ENCODE measurements at places on chromosomes 7 and 10. TPM values are rescaled to one million over a fixed set of nuclear protein-coding genes. Genes with fewer than 3 reads are reported as not detected.

DNA sequence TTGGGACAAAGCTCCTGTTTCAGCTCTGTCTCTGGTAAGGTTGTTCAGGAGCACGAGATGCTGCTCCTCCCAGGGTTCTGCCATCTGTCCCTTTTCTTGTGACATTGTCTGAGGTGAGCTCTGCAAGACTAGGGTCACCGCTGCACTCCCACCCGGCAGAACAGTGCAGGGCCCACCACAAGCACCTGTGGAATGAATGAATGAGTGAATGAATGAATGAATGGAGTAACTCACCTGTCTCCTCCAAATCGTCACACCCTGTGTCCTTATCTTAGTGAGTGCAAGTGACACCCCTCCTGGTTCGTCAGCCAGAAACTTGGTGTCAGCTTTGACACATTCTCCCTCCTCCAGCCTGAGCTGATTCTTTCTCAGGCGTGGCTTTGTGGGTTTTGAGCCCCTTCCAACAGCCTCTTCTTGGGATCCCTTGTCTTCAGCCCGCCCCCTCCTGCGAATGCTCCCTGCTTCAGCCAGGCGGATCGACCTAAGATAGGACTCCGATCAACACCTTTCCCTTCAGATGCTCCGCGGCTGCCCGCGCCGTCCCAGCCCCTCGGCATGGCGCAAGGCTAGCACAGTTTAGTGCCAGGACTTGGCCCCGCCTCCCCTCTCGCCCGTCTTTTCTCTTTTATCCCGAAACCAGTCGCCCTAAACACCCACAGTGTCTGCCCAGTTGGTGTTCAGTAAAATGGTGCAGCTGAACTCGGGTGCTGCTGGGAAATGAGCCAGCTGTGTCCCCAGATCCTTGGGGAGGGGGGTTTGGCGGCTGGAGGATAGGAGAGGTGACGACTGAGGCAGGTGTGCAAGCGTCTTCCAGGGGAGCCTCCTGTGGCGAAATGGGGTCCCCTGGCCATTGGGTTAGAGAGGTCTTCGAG is 89.3 kb downstream of the BEND7 start:
- H3K27ac ChIP-seq, result no peak overlapping the region
- H3K4me1 ChIP-seq, result peaks cover 15% of the 10 kb centered on the region
- peak overlapping the region; percentile 38 for H3K4me3 ChIP-seq
- H3K27me3 ChIP-seq, result peaks cover 30% of the 10 kb centered on the region
- DNase-seq, result no peak

GRCh38 chr10:124262234-124262865 is 156.4 kb downstream of the OAT start:
- no peak overlapping the region for H3K27ac ChIP-seq
- H3K4me3 ChIP-seq, result no peak overlapping the region
- DNase-seq, result no peak
- no peaks in the 10 kb centered on the region for H3K36me3 ChIP-seq

- no peaks in the 10 kb centered on the region for H3K36me3 ChIP-seq
- DNase-seq, result no peak
- no peak overlapping the region for H3K4me3 ChIP-seq
- no peak overlapping the region for H3K27ac ChIP-seq
- H3K27me3 ChIP-seq, result no peaks in the 10 kb centered on the region
- no peaks in the 10 kb centered on the region for H3K4me1 ChIP-seq
Observed at GRCh38 chr7:37944737-37945054, 24.3 kb downstream of the EPDR1 start.

GRCh38 chr7:150860291-150860977 is 8.1 kb downstream of the AOC1 start:
- no peak overlapping the region for H3K27ac ChIP-seq
- DNase-seq, result no peak
- H3K4me1 ChIP-seq, result no peaks in the 10 kb centered on the region
- no peaks in the 10 kb centered on the region for H3K36me3 ChIP-seq

- no peaks in the 10 kb centered on the region for H3K36me3 ChIP-seq
- H3K27ac ChIP-seq, result no peak overlapping the region
- no peaks in the 10 kb centered on the region for H3K4me1 ChIP-seq
- H3K4me3 ChIP-seq, result no peak overlapping the region
- no peak for DNase-seq
- H3K27me3 ChIP-seq, result no peaks in the 10 kb centered on the region
Observed at GRCh38 chr10:52316001-52316400, 1.9 kb downstream of the DKK1 start.

GRCh38 chr7:68684246-68684839 is 913.9 kb upstream of the AUTS2 start:
- H3K27ac ChIP-seq, result no peak overlapping the region
- H3K4me1 ChIP-seq, result no peaks in the 10 kb centered on the region
- no peaks in the 10 kb centered on the region for H3K36me3 ChIP-seq
- DNase-seq, result no peak

GRCh38 chr10:4083509-4084003 is 298.5 kb upstream of the KLF6 start:
- DNase-seq, result no peak
- no peaks in the 10 kb centered on the region for H3K27me3 ChIP-seq
- no peaks in the 10 kb centered on the region for H3K36me3 ChIP-seq

DNA sequence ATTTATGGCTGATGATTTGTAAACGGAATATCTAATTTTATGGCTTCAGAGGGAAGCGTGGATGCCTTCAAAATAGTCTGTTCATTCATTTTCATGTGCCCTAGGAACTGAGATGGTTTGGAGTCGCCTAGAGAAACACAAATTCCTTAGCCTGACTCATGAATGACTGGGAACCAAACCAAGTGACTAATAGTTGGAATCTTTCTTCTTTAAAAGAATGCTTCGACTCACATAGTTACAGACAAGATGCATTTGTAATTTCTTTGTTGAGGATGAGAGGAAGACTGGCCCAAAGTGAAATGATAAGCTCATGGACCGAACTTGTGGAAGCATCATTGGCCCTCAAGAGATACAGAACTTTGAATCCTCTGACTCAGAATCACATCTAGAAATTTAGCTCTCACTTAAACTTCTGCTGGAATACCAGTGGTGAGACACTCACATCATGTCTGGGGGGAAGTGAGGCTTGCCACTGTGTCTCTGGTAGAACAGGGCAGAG is 1107.2 kb downstream of the NRG3 start:
- H3K27me3 ChIP-seq, result no peaks in the 10 kb centered on the region
- DNase-seq, result no peak
- no peaks in the 10 kb centered on the region for H3K36me3 ChIP-seq
- no peak overlapping the region for H3K27ac ChIP-seq
- no peak overlapping the region for H3K4me3 ChIP-seq

GRCh38 chr7:42661312-42661711 is 250.6 kb downstream of the C7orf25 start:
- H3K4me1 ChIP-seq, result no peaks in the 10 kb centered on the region
- no peak for DNase-seq
- no peak overlapping the region for H3K27ac ChIP-seq
- no peak overlapping the region for H3K4me3 ChIP-seq

GRCh38 chr10:96820765-96821164 is 11.3 kb upstream of the LCOR start:
- DNase-seq, result no peak
- no peaks in the 10 kb centered on the region for H3K4me1 ChIP-seq
- no peaks in the 10 kb centered on the region for H3K36me3 ChIP-seq
- H3K27ac ChIP-seq, result no peak overlapping the region
- H3K4me3 ChIP-seq, result no peak overlapping the region

- no peak overlapping the region for H3K4me3 ChIP-seq
- DNase-seq, result no peak
- no peaks in the 10 kb centered on the region for H3K27me3 ChIP-seq
- no peaks in the 10 kb centered on the region for H3K36me3 ChIP-seq
- no peak overlapping the region for H3K27ac ChIP-seq
- H3K4me1 ChIP-seq, result no peaks in the 10 kb centered on the region
Observed at GRCh38 chr7:98594348-98594747, 22.7 kb upstream of the NPTX2 start.

GRCh38 chr7:35734001-35734483 is 39.1 kb upstream of the HERPUD2 start:
- H3K36me3 ChIP-seq, result no peaks in the 10 kb centered on the region
- no peak overlapping the region for H3K4me3 ChIP-seq
- DNase-seq, result no peak
- no peaks in the 10 kb centered on the region for H3K27me3 ChIP-seq
- H3K27ac ChIP-seq, result no peak overlapping the region
- H3K4me1 ChIP-seq, result peaks cover 13% of the 10 kb centered on the region

GRCh38 chr7:2359610-2360009 is 5.0 kb downstream of the EIF3B start:
- H3K27me3 ChIP-seq, result no peaks in the 10 kb centered on the region
- DNase-seq, result no peak
- peaks cover 31% of the 10 kb centered on the region for H3K36me3 ChIP-seq

GRCh38 chr10:80611481-80612185 is 73.9 kb downstream of the SH2D4B start:
- no peaks in the 10 kb centered on the region for H3K4me1 ChIP-seq
- no peak overlapping the region for H3K4me3 ChIP-seq
- H3K36me3 ChIP-seq, result no peaks in the 10 kb centered on the region
- DNase-seq, result no peak

GRCh38 chr7:1422512-1423263 is 36.6 kb downstream of the MICALL2 start:
- H3K27me3 ChIP-seq, result no peaks in the 10 kb centered on the region
- no peak overlapping the region for H3K27ac ChIP-seq
- DNase-seq, result no peak
- no peaks in the 10 kb centered on the region for H3K36me3 ChIP-seq
- no peak overlapping the region for H3K4me3 ChIP-seq
- H3K4me1 ChIP-seq, result peaks cover 7% of the 10 kb centered on the region

- H3K4me3 ChIP-seq, result no peak overlapping the region
- no peak overlapping the region for H3K27ac ChIP-seq
- H3K36me3 ChIP-seq, result no peaks in the 10 kb centered on the region
- no peak for DNase-seq
- H3K27me3 ChIP-seq, result no peaks in the 10 kb centered on the region
Observed at GRCh38 chr7:20458521-20458920, 127.8 kb downstream of the ITGB8 start.

DNA sequence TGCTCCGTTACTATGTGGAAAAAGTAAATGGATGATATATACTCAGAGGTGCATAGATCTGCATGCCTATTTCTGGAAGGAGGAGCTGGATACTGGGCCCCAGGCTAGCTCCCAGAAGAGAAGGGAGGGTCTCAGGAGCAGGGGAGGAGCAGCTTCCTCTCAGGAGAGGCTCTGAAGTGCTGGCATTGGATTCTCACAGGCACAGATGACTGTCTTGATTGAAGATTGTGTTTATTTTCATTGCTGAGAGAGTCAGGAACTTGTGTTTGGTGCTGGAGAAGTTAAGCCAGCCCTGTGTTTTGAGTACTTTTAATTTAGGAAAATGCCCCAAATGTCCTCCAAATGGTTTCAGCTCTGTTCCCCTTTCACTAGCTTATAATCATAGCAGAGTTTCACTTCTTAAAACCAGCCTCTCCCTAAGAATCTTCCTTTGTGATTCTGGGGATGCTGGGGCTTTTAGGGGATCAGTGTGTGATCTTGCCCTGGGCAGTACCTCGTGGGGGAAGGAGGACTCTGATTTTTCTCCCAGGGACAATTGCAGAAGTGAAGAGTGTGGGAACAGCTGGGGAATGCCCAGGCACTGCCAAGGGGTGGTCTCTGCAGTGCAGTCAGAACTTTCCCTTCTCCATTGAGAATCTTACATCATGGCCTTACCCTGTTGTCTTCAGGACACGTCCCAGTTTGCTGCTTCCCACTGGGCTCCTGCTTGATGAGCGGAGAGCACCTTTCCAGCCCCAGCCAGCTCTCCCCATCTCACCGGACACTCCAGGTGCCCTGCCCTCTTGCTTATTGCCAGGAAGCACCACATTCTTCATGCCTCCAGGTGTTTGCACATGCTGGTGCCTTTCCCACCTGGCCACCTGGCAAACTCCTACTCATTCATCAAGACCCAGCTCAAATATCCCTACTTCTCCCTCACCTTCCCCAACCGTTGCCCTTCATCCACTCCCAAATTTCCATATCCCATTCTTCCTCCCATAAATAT is 102.8 kb downstream of the ARHGAP22 start:
- H3K36me3 ChIP-seq, result no peaks in the 10 kb centered on the region
- H3K4me1 ChIP-seq, result no peaks in the 10 kb centered on the region
- no peaks in the 10 kb centered on the region for H3K27me3 ChIP-seq
- no peak overlapping the region for H3K27ac ChIP-seq

The GNG11 gene
- total RNA-seq, result not detected

The MLXIPL gene
- total RNA-seq, result not detected

The HECW1 gene
- not detected for total RNA-seq

The FAM25A gene
- total RNA-seq, result not detected

The LEP gene
- total RNA-seq, result not detected

The AKR1B15 gene
- not detected for total RNA-seq

The IGF2BP3 gene
- total RNA-seq, result not detected

The TAS2R41 gene
- total RNA-seq, result 0.73 TPM

The GET4 gene
- total RNA-seq, result 51.6 TPM
